ENCODE measurements at places on chromosomes 5 and 9. TPM values are rescaled to one million over a fixed set of nuclear protein-coding genes. Genes with fewer than 3 reads are reported as not detected.

- H3K36me3 ChIP-seq, result no peaks in the 10 kb centered on the region
- no peak overlapping the region for H3K4me3 ChIP-seq
- H3K4me1 ChIP-seq, result no peaks in the 10 kb centered on the region
- H3K27ac ChIP-seq, result no peak overlapping the region
Observed at GRCh38 chr5:57658018-57658417, 175.4 kb upstream of the ACTBL2 start.

GRCh38 chr5:143776951-143777350, 35.0 kb upstream of the HMHB1 start:
- DNase-seq, result no peak
- H3K4me3 ChIP-seq, result no peak overlapping the region
- H3K4me1 ChIP-seq, result no peaks in the 10 kb centered on the region
- H3K27ac ChIP-seq, result no peak overlapping the region
- peaks cover 2% of the 10 kb centered on the region for H3K27me3 ChIP-seq
- H3K36me3 ChIP-seq, result no peaks in the 10 kb centered on the region

GRCh38 chr5:1660001-1660400, 136.2 kb upstream of the LPCAT1 start:
- no peak overlapping the region for H3K4me3 ChIP-seq
- no peaks in the 10 kb centered on the region for H3K4me1 ChIP-seq

DNA sequence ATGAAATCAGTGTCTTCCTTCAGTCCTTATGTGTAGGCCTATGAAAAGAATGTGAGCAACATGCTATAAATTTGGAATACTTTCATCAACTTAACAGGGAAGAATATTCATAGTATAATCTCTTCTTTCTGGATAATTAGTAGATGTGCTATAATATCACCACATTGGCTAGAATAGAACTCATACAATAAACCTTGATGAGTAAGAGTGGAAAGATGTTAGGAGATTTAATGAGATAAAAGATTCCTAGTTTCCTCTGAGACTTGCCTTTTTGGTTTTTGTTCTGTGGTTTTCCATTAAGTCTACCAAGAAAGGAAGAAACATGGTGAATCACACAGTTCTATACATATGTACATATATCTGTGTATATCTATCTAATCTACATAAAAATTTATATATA, 301.8 kb upstream of the PRR16 start:
- DNase-seq, result no peak
- H3K36me3 ChIP-seq, result no peaks in the 10 kb centered on the region
- no peak overlapping the region for H3K4me3 ChIP-seq
- H3K4me1 ChIP-seq, result no peaks in the 10 kb centered on the region
- H3K27me3 ChIP-seq, result no peaks in the 10 kb centered on the region

- no peak overlapping the region for H3K4me3 ChIP-seq
- peaks cover 17% of the 10 kb centered on the region for H3K27me3 ChIP-seq
- H3K27ac ChIP-seq, result no peak overlapping the region
- DNase-seq, result no peak
- H3K36me3 ChIP-seq, result no peaks in the 10 kb centered on the region
Observed at GRCh38 chr5:149687486-149688168, 42.5 kb upstream of the PPARGC1B start.

DNA sequence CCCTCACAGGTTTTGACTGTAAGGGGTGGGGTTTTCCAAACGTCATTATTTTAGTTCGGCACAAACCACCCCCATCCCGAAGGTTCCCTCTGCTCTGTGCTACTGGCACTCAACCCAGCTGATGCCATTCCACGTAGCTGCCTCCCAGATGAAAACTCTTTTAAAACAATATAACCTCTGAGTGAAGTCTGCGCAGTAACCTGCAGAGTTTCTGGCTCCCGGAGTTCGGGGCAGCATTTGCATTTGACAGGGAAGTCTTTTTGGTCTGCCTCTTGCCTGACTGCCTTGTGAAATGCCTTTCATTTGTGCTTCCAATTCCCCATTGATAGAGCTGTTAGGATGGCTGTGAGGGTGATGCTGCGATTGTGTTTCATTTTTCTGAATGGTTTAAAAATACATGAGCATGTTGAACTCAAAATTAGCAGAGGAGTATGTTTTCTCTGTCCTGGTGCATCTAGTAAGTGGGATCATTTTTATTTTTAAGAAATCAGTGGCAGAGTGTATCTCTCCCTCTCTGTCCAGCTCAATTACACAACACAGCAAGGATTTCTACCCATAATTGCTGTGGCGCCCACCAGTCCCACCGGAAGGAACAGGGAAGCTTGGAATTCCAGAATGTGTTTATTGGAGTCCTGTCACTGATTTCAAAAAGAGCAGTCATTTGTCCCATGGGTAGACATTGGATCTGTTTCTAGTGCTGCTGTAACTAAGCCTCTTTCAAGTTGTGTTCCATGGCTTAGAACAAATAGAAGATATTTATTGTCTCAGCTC, 24.8 kb downstream of the ADCY2 start:
- no peaks in the 10 kb centered on the region for H3K36me3 ChIP-seq
- no peaks in the 10 kb centered on the region for H3K4me1 ChIP-seq
- H3K4me3 ChIP-seq, result no peak overlapping the region
- no peak overlapping the region for H3K27ac ChIP-seq

GRCh38 chr5:109558952-109559351, 130.8 kb upstream of the MAN2A1 start:
- H3K36me3 ChIP-seq, result no peaks in the 10 kb centered on the region
- no peak for DNase-seq
- no peak overlapping the region for H3K4me3 ChIP-seq
- H3K4me1 ChIP-seq, result peaks cover 6% of the 10 kb centered on the region
- H3K27ac ChIP-seq, result no peak overlapping the region
- peaks cover 2% of the 10 kb centered on the region for H3K27me3 ChIP-seq

DNA sequence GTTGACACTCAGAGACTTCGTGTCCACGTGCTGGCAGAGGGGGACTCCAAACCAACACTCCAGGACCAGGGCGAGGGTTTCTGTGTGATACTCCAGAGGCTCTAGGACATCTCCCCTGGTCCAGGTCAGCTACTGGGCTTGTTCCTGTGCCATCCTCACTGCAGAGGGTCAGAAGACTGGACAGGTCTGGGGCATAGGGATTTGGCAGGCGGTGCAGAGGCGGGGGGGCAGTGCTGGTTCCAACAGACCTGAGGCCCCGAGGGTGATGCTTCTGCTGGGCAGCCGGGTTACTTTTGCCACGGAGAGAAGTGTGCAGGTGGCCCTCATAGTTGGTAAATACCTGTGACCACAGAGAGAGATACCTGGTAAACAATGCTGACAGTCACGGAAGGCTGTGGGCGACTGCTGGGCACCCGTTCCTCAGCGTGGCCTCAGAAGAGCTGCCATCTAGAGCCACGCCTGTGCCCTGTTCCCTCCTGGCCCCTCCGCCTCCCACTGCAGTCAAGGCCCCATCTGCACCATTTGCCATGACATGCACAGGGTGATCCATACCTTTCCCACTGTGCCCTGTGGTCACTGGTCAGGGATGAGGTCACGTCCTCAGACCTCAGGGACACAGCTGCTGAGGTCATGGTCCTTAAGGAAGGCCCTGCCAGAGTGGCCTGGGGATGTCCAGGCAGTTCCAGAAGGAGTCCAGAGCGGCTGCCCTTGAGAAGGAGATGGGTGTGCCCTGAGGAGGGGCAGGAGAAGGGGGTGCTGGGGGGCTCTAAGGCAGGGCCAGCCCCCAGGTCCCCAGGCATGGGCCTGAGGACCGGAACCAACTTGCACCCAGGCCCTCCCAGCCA, 30.0 kb downstream of the TRIP13 start:
- no peak overlapping the region for H3K4me3 ChIP-seq
- H3K27me3 ChIP-seq, result peaks cover 18% of the 10 kb centered on the region
- H3K36me3 ChIP-seq, result peaks cover 4% of the 10 kb centered on the region
- peaks cover 6% of the 10 kb centered on the region for H3K4me1 ChIP-seq
- no peak overlapping the region for H3K27ac ChIP-seq

- peaks cover 3% of the 10 kb centered on the region for H3K36me3 ChIP-seq
- peaks cover 24% of the 10 kb centered on the region for H3K27me3 ChIP-seq
- DNase-seq, result no peak
Observed at GRCh38 chr5:148816782-148817181, 9.6 kb upstream of the ADRB2 start.

DNA sequence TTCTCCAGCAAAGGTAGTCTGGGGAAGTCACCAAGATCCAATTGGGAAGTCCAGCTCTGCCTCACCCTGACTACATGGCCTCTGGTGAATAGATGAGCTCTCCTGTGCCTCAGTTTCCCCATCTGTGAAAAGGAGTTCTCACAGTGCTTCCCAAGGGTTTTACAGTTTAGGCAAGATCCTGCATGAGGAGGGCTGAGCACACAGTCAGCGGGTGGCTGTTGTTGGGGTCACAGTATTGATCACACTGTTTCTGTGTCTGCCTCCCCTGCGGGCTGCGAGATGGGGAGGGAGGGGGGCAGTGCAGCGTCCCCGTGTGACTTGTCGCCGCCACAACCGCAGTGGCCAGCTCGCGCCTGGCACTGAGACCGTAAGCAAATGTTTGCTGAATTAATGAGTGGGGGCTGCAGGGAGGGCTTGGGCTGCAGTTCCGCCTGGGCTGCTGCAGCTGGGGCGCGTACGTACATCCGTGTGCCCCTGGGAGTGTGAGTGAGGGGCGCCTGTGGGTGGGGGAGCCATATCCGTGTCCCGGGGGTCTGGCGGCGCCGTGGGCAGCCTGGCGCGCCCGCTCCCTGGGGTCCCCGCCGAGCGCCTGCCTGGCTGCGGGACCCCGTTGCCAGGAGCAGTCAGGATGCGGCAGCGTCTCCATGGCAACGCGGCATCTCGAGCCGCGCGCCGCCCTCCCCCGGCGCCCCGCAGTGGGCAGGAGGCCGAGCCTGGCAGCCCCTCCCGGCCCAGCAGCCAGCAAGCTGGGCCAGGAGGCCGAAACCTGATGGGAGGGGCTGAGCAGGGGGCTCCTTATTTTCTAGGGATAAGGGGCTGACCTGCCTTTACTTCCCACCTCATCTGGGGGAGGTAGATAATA, 31.4 kb upstream of the PSD2 start:
- no peaks in the 10 kb centered on the region for H3K36me3 ChIP-seq
- H3K4me3 ChIP-seq, result peak overlapping the region; percentile 11
- no peak for DNase-seq
- H3K27me3 ChIP-seq, result peaks cover 50% of the 10 kb centered on the region

DNA sequence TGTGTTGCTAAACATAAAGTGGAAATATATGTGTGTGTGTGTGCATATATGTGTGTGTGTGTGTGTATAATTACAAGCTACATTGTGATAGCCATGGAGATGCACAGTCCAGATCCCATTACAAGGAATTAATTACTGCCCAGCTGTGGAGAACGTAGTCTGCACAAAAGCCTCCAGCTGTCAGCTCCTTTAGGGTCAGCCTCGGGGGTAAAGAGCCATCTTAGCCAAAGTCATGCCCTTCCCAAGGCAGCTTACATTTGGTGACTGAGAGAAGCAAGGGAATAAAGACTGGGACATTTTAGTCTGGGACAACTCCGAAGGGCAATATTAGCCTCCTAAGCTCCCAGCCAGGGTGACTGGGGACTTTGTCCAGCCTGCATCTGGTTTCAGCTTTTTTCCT, 21.9 kb upstream of the FOCAD start:
- DNase-seq, result no peak
- no peaks in the 10 kb centered on the region for H3K36me3 ChIP-seq
- no peaks in the 10 kb centered on the region for H3K4me1 ChIP-seq
- H3K27ac ChIP-seq, result no peak overlapping the region

- peaks cover 11% of the 10 kb centered on the region for H3K36me3 ChIP-seq
- peaks cover 2% of the 10 kb centered on the region for H3K27me3 ChIP-seq
- no peak overlapping the region for H3K27ac ChIP-seq
- DNase-seq, result no peak
- H3K4me3 ChIP-seq, result no peak overlapping the region
Observed at GRCh38 chr9:127550751-127551150, 61.3 kb upstream of the STXBP1 start.

GRCh38 chr5:171857489-171857876, 71.9 kb downstream of the SMIM23 start:
- H3K4me1 ChIP-seq, result peaks cover 8% of the 10 kb centered on the region
- H3K36me3 ChIP-seq, result no peaks in the 10 kb centered on the region
- no peak for DNase-seq

GRCh38 chr5:3671337-3671736, 75.7 kb downstream of the IRX1 start:
- no peak for DNase-seq
- H3K27me3 ChIP-seq, result no peaks in the 10 kb centered on the region

- no peak for DNase-seq
- H3K27ac ChIP-seq, result no peak overlapping the region
- H3K4me1 ChIP-seq, result no peaks in the 10 kb centered on the region
- no peaks in the 10 kb centered on the region for H3K36me3 ChIP-seq
- no peak overlapping the region for H3K4me3 ChIP-seq
Observed at GRCh38 chr9:132182314-132183091, 20.6 kb downstream of the NTNG2 start.

DNA sequence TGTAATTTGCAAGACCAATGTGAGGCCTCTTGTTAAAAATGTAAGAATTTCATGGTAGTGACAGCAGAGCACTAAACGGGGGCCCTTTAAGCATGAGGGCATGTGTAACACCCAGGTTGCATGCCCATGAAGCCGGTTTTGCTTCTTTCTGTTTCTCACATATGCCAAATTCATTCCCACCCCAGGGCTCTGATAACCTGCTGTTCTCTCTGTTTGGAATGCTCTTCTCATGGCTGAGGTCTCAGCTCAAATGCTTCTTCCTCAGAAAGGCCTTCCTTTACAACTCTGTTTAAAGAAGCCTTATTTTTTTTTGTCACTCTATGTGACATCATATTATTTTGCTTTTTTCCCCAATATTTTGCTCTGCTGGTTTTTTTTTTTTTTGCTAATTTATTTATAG, 369.0 kb downstream of the KIAA0825 start:
- no peaks in the 10 kb centered on the region for H3K36me3 ChIP-seq
- H3K4me1 ChIP-seq, result no peaks in the 10 kb centered on the region
- H3K27ac ChIP-seq, result no peak overlapping the region
- H3K27me3 ChIP-seq, result no peaks in the 10 kb centered on the region

DNA sequence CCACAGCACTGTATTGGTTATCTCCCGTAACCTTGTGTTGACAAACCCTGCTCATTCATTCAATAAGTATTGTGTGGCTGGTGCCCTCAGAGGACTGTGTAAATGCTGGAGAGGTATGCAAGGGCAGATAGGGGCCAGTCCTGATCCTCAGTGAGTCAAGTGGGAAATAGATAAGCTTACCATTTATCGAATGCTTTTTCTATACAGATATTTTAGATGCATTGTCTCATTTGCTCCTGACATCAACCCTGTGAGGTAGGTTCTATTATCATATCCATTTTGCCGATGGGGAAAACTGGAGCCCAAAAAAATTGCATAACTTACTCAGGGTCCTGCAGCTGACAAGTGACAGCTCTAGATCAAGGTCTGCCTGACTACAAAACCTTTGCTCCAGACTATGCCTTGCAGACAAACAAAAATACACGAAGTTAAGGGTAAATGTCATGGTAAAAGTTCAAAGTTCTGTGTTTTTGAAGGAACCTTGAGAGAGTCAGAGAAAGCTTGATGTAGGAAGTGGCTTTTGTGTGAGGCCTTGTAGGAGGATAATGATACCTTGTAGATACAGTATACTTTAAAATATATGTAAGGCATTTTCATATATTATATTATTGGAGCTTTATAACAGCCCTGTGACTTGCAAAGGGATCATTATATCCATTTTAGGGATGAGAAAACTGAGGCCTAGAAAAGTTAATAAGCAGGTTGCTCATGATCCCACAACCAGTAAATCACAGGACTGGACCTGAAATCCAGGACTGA, 22.7 kb downstream of the CYFIP2 start:
- H3K4me1 ChIP-seq, result peaks cover 65% of the 10 kb centered on the region
- H3K27ac ChIP-seq, result peak overlapping the region; percentile 57
- peak overlapping the region; percentile 38 for H3K4me3 ChIP-seq

The RLN2 gene
- 1.1 TPM for total RNA-seq

The SLC6A19 gene
- not detected for total RNA-seq

The CCNJL gene
- total RNA-seq, result not detected

The ACER2 gene
- total RNA-seq, result 1.3 TPM

The CAMK4 gene
- total RNA-seq, result 56.9 TPM

The CCDC171 gene
- 1.4 TPM for total RNA-seq

The TLR4 gene
- not detected for total RNA-seq

The GAPT gene
- not detected for total RNA-seq

The TRIM36 gene
- not detected for total RNA-seq

Data from activated T-helper 1 cell treated with anti-CD3 and anti-CD28 coated beads, Interleukin-12 subunit alpha, Interleukin-12 subunit beta, Interleukin-2, Interleukin-4 antibody, amounts not matched to agents 30 ng/mL and 10 ng/mL and 1 ng/mL, durations not matched to agents 14 hours and 24 hours and 36 hours (primary cell).